ENCODE measurements at places on chromosomes 6 and 20. TPM values are rescaled to one million over a fixed set of nuclear protein-coding genes. Genes with fewer than 3 reads are reported as not detected.

The TEAD3 gene
- 22.4 TPM for total RNA-seq

The LCA5 gene
- total RNA-seq, result 2.2 TPM

The NHLRC1 gene
- 1.9 TPM for total RNA-seq

The OR2J3 gene
- total RNA-seq, result not detected

The SIM1 gene
- not detected for total RNA-seq

The VSTM2L gene
- total RNA-seq, result 158 TPM

The LRRC73 gene
- total RNA-seq, result 0.50 TPM

The SLC17A3 gene
- not detected for total RNA-seq

The FAM83C gene
- not detected for total RNA-seq

The MYO6 gene
- total RNA-seq, result 6.5 TPM

The SAMD3 gene
- 0.42 TPM for total RNA-seq

The SDC4 gene
- 152 TPM for total RNA-seq

The PCK1 gene
- total RNA-seq, result 72.2 TPM

The EPB41L1 gene
- 20.5 TPM for total RNA-seq

The FNDC11 gene
- not detected for total RNA-seq

The NKX2-4 gene
- not detected for total RNA-seq

The SMOC2 gene
- total RNA-seq, result 27.7 TPM

The BTN1A1 gene
- not detected for total RNA-seq

The PDE10A gene
- 7.1 TPM for total RNA-seq
